ENCODE measurements at places on chromosomes 2 and 18.

- no peak for DNase-seq
Observed at GRCh38 chr2:220811115-220811514, 761.0 kb downstream of the EPHA4 start.

GRCh38 chr2:5673145-5674025 lies 18.8 kb upstream of the SOX11 start:
- DNase-seq: no peak

- no peak for DNase-seq
Observed at GRCh38 chr18:22900558-22901238, 32.4 kb upstream of the RBBP8 start.

DNA sequence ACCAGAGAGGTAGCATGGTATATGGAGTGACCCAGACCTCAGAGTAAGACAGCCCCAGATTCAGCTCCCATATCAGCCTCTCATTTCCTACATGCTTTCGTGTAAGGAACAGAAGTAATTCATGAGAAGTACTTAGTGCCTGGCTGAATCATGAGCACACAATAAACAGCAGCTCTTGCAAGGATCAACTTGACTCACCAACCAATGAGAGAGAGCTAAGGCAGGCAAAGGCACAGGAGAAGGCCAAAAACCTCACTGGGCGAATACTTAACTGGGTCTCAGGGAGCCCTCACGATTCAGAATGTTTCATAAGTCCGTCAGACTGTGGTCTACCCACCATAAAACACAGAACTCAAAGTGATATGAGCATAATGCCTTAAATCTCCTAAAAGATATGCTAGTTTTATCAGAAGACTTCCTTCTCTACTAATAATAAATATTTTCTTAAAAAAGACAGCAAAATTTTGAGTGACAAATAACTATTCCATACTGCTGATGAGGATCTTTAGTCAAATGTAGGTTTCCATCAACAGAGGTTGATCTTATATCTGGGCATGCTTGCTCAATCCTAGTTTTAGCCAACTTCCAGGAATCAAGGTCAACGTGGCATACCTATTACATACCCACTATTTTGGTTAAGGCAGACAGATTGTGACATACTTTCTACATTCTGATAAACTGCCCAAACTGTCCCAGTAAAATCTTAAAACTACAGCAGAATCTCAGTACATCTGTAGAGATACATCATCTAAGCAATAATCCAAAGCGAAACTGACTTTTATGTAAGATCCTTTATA lies 34.9 kb downstream of the IMMT start:
- no peak for DNase-seq

Measured in frontal cortex (tissue), 4 donors.